ENCODE measurements at places on chromosomes 13 and 19. TPM values are rescaled to one million over a fixed set of nuclear protein-coding genes. Genes with fewer than 3 reads are reported as not detected.

GRCh38 chr19:50567882-50568727 lies at the start of gene LRRC4B:
TSS of gene LRRC4B (minus strand) at chr19:50568435. CDS start at chr19:50548838, 19,597 bp downstream.
- DNase-seq = no peak
- peaks cover 11% of the 10 kb centered on the region for H3K4me1 ChIP-seq
- H3K4me3 ChIP-seq = no peak within 1 kb of the TSS
- peaks cover 48% of the 10 kb centered on the region for H3K27me3 ChIP-seq
- no peak within 1 kb of the TSS for H3K27ac ChIP-seq
- H3K36me3 ChIP-seq = no peaks in the 10 kb centered on the region

DNA sequence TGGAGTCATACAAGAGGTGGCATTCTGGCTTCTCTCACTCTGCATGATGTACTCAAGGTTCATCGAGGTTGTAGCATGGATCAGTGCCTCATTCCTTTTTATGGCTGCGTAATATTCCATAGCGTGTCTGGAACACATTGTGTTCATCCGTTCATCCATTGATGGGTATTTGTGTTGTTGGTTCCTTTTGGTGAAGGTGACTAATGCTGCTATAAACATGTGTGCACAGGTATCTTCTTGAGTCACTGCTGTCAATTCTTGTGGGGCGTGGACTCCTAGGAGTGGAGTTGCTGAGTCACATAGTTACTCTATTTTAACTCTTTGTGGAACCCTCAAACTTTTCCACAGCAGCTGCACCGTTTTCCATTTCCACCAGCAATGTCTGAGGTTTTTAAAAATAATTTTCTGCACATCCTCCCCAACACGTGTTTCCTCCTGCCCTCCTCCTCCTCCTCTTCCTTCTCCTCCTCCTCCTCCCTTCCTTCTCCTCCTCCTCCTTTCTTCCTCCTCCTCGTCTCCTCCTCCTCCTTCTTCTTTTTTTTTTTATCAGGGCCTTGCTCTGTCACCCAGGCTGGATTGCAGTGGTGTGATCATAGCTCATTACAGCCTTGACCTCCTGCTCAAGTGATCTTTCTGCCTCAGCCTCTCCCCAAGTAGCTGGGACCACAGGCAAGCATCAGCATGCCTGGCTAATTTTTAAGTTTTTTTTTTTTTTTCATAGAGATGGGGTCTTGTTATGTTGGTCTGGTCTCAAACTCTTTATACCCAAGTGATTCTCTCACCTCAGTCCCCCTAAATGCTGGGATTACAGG lies 2.0 kb upstream of the TMEM221 start:
- peak overlapping the region; percentile 48 for H3K27ac ChIP-seq
- peaks cover 27% of the 10 kb centered on the region for H3K27me3 ChIP-seq
- H3K4me3 ChIP-seq = peak overlapping the region; percentile 43
- no peak for DNase-seq
- peaks cover 16% of the 10 kb centered on the region for H3K4me1 ChIP-seq
- H3K36me3 ChIP-seq = no peaks in the 10 kb centered on the region

DNA sequence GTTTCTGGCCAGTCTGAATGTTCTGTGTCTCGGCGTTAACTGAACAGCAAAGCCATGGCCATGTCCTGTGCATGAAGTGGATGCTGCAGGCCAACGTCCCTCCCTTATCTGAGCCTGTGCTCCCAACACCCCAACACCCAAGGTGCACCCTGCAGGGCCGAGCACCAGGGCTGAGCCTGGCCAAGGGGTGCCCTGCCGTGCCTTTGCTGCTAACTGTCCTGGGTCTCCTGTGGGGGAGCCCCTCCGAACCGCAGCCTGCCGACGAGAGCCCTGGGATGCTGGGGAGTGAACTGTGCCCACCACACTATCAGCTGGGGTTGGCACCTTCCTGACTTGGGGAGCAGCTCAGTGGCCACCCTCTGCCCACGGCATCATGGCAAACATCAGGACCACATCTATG lies 17.6 kb downstream of the GPX4 start:
- peaks cover 56% of the 10 kb centered on the region for H3K36me3 ChIP-seq
- no peaks in the 10 kb centered on the region for H3K4me1 ChIP-seq
- no peak for DNase-seq
- H3K27ac ChIP-seq = no peak overlapping the region

DNA sequence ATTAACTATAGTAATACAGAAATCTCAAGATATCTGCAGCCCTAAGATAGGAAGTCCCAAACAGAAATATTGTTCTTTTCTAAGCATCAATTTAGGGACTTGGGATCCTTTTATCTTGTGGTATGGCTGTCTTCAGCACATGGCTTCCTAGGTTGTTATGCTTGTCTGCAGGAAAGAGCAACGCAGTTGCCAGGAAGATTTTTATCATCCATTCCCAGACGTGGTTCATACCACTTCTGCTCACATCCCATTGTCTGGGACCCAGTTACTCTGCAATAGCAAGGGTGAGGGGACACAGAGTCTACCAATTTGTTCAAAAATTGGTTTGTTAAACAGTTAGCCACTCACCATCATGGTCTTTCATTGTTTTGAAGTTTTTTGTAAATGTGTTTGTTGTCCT lies 85.6 kb upstream of the RXFP2 start:
- H3K27ac ChIP-seq = no peak overlapping the region
- no peak for DNase-seq
- no peak overlapping the region for H3K4me3 ChIP-seq
- H3K4me1 ChIP-seq = no peaks in the 10 kb centered on the region
- H3K36me3 ChIP-seq = no peaks in the 10 kb centered on the region
- H3K27me3 ChIP-seq = no peaks in the 10 kb centered on the region

GRCh38 chr13:46348961-46349360 lies 38.1 kb downstream of the RUBCNL start:
- peaks cover 16% of the 10 kb centered on the region for H3K36me3 ChIP-seq
- H3K27me3 ChIP-seq = no peaks in the 10 kb centered on the region
- H3K27ac ChIP-seq = no peak overlapping the region
- no peak for DNase-seq
- H3K4me1 ChIP-seq = peaks cover 2% of the 10 kb centered on the region

The FPR3 gene
- not detected for total RNA-seq

DNA sequence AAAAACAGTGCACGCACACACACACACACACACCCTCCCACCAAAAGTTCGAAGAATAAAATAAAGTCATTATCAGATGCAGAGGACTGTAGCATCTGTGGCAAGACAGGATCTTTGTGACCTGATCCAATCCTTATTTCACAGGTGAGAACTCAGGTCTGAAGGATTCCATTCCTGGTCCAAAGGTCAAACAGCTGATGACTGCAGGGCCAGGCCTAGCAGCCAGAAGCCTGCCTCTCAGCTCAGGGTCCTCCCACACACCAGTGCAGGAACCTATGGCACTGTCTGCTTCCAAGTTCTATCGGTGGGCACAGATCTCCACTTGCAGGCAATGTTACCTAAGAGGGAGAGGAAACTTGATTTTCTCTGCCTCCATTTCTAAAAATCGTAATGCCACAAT lies 57.5 kb downstream of the SERP2 start:
- no peak overlapping the region for H3K4me3 ChIP-seq
- peaks cover 51% of the 10 kb centered on the region for H3K27me3 ChIP-seq
- no peak overlapping the region for H3K27ac ChIP-seq
- no peak for DNase-seq
- H3K4me1 ChIP-seq = peaks cover 10% of the 10 kb centered on the region
- H3K36me3 ChIP-seq = peaks cover 2% of the 10 kb centered on the region

The FAAP24 gene
- total RNA-seq = 10.7 TPM

GRCh38 chr13:79581870-79582315 lies 100.9 kb downstream of the NDFIP2 start:
- DNase-seq = no peak
- no peaks in the 10 kb centered on the region for H3K36me3 ChIP-seq
- no peak overlapping the region for H3K27ac ChIP-seq
- H3K27me3 ChIP-seq = no peaks in the 10 kb centered on the region

DNA sequence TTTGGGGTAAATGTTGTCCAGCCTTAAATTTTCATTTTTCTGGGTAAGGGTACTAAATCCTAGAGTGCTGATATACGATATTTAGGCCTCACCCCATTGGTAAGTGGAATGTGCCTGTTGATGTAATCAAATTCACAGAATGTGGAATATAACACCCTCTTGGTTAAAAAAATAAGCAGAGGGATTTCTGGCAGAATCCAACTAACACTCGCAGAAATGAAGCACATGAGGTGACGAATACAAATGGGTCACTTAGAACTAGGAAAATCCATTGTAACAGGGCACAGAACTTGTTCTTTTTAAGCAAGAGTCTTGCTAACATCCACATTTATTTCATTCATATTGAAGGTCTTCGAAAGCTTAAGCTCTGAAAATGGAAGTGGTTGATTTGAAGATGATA lies 320.3 kb downstream of the SHISA2 start:
- no peak for DNase-seq
- H3K4me3 ChIP-seq = no peak overlapping the region
- H3K27ac ChIP-seq = no peak overlapping the region
- no peaks in the 10 kb centered on the region for H3K4me1 ChIP-seq
- no peaks in the 10 kb centered on the region for H3K36me3 ChIP-seq

The SCEL gene
- not detected for total RNA-seq

The LEUTX gene
- total RNA-seq = not detected

- no peaks in the 10 kb centered on the region for H3K36me3 ChIP-seq
- H3K27ac ChIP-seq = no peak overlapping the region
- peaks cover 24% of the 10 kb centered on the region for H3K27me3 ChIP-seq
Measured at GRCh38 chr13:98784666-98785065, 32.2 kb upstream of the SLC15A1 start.

DNA sequence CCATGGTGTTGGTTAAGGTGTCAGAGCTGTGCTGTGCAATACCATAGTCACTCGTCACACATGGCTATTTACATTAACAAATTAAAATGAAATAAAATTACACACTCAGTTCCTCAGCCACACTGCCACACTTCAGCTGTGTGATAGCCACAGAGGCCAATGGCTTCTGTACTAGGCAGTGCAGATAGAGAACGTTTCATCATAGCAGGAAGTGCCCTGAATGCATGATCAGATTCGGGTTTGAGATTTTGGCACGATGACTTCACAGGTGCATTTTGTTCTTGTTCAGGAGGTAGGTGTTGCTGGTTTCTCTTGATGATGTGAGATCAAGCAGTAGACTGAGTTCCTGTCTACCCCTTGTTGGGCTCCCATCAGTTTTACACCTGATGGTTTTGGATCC lies 6.5 kb downstream of the ARMC6 start:
- peak overlapping the region; percentile 11 for H3K27ac ChIP-seq
- H3K4me1 ChIP-seq = peaks cover 25% of the 10 kb centered on the region
- H3K27me3 ChIP-seq = no peaks in the 10 kb centered on the region

The ZNF729 gene
- total RNA-seq = not detected

DNA sequence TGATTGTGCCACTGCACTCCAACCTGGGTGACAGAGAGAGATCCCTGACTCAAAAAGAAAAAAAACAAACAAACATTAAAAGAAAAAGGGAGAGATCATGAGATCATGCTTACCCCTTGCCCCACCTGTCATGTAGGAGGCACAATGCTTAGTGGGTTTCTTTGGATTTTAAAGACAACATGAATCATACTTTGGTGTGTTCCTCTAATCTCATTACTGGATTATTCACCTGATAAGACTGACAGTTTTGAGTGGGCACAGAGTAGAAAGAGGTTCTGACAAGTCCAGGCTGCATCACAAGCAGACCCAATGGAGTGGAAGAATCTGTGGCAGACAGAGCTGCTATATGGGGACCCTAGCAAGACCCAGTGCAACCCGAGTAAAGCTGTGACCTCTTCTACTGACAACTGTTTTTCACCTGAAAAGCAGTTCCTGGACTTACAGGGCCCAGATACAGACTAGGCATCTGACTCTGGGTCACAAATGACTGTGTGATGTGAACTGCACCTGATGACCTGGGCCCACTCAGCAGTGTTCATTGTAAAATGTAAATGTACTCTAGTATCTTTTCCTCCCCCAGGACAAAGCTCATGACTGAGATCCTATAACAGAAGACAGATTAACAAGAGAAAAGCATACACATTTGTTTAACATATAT lies 28.9 kb upstream of the USP12 start:
- no peaks in the 10 kb centered on the region for H3K36me3 ChIP-seq
- peaks cover 16% of the 10 kb centered on the region for H3K4me1 ChIP-seq
- H3K4me3 ChIP-seq = no peak overlapping the region
- no peak for DNase-seq
- peak overlapping the region; percentile 42 for H3K27ac ChIP-seq
- no peaks in the 10 kb centered on the region for H3K27me3 ChIP-seq

The METTL21C gene
- not detected for total RNA-seq

GRCh38 chr19:17323964-17324332 lies 10.7 kb downstream of the ANO8 start:
- H3K4me3 ChIP-seq = no peak overlapping the region
- DNase-seq = no peak
- no peak overlapping the region for H3K27ac ChIP-seq
- H3K27me3 ChIP-seq = no peaks in the 10 kb centered on the region
- peaks cover 20% of the 10 kb centered on the region for H3K36me3 ChIP-seq

GRCh38 chr13:31014456-31014855 lies 82.0 kb downstream of the TEX26 start:
- peaks cover 15% of the 10 kb centered on the region for H3K4me1 ChIP-seq
- no peak overlapping the region for H3K4me3 ChIP-seq
- H3K36me3 ChIP-seq = no peaks in the 10 kb centered on the region
- peaks cover 36% of the 10 kb centered on the region for H3K27me3 ChIP-seq
- no peak for DNase-seq

The ICAM4 gene
- total RNA-seq = 1.4 TPM

DNA sequence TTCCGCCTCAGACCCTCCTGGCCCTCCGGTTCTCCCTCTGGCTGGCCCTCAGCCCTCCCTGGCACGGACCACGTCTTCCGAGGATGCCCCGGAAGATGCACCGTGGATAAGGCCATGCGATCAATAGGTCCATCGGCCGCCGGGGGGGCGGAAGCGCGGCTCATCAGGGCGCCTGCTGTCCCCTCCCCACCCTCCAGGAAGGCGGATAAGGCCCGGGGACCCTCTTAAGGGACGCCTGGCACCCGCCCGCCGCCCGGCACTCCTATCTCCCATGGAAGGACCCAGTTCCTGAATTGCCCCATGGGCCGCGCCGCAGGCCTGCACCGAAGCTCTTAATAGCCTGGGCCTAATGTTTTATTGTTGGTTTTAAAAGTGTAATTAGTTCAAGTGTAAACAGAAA lies 46.2 kb upstream of the TCF3 start:
- H3K27me3 ChIP-seq = peaks cover 14% of the 10 kb centered on the region
- H3K4me1 ChIP-seq = peaks cover 4% of the 10 kb centered on the region
- no peak overlapping the region for H3K4me3 ChIP-seq
- H3K27ac ChIP-seq = no peak overlapping the region
- DNase-seq = no peak

The SPACA4 gene
- not detected for total RNA-seq

- no peak for DNase-seq
- no peak overlapping the region for H3K27ac ChIP-seq
- no peaks in the 10 kb centered on the region for H3K27me3 ChIP-seq
- H3K36me3 ChIP-seq = peaks cover 29% of the 10 kb centered on the region
Measured at GRCh38 chr19:11510444-11510843, 4.8 kb upstream of the ZNF653 start.

- H3K36me3 ChIP-seq = no peaks in the 10 kb centered on the region
- DNase-seq = no peak
- no peak overlapping the region for H3K4me3 ChIP-seq
- H3K27ac ChIP-seq = no peak overlapping the region
Measured at GRCh38 chr19:44729516-44730033, 18.9 kb upstream of the BCL3 start.

The ZNF383 gene
- total RNA-seq = 5.2 TPM

GRCh38 chr19:16034180-16034579 lies 42.1 kb upstream of the TPM4 start:
- no peak overlapping the region for H3K4me3 ChIP-seq
- DNase-seq = no peak
- H3K4me1 ChIP-seq = no peaks in the 10 kb centered on the region
- no peak overlapping the region for H3K27ac ChIP-seq
